ENCODE measurements at places on chromosomes 1 and 21.

- no peak for DNase-seq
Measured at GRCh38 chr1:39275836-39276507, 71.5 kb downstream of the MACF1 start.

- no peak for DNase-seq
Measured at GRCh38 chr1:26907071-26907917, 6.5 kb downstream of the NR0B2 start.

- no peak for DNase-seq
Measured at GRCh38 chr1:176989023-176989422, 175.5 kb downstream of the ASTN1 start.

- peak; percentile 40 for DNase-seq
Measured at GRCh38 chr1:13813398-13814012, 113.5 kb downstream of the PRDM2 start.

DNA sequence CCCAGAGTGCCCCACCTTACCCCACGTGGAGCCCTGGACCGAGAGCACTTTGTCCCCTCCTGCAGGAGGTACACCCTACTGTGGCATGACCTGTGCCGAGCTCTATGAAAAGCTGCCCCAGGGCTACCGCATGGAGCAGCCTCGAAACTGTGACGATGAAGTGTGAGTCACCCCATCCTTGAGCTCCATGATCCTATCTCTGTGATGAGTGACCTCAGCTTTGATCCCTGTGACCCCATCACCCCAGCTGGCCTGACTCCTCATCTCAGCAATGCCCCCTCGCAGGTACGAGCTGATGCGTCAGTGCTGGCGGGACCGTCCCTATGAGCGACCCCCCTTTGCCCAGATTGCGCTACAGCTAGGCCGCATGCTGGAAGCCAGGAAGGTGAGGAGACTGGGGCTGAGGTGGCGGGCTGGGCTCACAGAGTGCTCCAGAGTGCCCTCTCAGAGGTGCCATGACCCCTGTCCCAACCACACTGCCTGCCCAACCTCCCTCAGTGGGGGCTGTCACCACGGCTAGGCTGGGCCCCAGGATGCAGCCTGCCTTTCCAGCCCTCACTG is 16.2 kb upstream of the MPL start:
- no peak for DNase-seq

DNA sequence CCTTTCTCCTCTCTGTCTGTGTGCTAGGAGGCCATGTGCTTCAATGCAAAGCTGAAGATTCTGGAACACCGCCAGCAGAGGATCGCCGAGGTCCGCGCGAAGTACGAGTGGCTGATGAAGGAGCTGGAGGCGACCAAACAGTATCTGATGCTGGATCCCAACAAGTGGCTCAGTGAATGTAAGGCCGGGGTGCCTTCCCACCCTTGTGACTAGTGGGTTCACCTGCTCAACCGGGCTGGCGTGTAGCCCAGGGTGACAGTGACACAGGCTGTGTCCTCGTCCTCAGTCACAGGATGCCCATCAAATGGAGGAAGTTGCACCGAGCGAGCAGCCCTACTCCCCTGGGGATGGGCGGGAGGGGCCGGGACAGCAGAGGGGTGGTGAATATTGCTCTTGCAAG is 544.1 kb downstream of the KIF26B start:
- no peak for DNase-seq

GRCh38 chr1:12232221-12232620 is 2.4 kb downstream of the VPS13D start:
- no peak for DNase-seq

DNA sequence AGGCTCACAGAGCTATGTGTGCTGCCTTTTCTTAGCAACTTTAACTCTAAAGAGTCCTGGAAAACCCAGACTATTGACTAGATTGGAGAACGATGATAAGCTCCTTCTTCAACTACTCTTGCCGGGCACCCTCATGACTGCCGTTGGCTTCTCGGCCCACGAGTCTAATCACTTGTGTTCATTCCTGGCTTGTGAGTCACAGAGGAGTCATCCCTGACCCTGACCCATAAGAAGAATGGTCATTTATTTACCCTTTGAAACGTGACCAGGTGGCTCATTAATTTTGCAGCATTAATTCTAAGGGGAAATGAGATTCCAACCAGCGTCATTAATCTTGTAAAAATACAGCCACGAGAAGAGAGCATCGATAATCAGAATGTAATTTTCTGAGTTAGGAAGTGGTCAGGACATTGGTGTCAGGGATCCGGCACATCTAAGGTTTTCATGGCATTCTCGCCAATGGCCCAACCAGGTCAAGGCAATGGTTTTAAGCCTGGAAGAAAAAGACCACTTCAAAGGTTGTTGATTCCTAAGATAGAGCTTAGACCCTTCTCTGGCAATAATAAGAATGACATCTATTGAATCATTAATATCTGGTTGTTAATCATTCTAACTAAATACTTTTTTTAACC is 183.6 kb upstream of the RUNX1 start:
- no peak for DNase-seq

DNA sequence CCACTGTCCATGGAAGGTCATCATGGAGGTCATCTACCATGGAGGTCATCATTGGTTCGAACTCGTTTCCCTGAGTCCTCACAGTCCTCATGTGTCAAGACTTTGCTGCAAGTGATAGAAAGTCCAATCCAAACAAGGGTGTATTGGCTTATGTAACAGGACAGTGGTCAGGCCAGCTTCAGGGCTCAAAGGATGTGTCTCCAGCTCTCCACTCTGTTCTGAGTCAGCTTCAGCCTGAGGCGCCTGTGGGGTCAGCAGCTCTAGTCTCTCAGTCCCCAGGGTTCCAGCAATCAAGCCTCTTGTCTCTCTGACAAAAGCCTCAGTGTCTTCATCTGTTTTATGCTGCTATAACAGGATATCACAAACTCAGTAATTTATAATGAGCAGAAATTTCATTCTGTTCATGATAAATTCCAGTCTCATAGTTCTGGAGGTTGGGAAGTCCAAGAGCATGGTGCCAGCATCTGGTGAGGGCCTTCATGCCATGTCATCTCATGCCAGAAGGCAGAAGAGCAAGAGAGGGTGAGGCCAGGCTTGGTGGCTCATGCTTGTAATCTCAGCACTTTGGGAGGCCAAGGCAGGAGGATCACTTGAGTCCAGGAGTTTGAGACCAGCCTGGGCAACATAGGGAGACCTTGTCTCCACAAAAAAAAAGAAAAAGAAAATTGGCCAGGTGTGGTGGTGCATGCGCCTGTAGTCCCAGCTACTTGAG is 19.5 kb downstream of the A3GALT2 start:
- DNase-seq: no peak

- no peak for DNase-seq
Measured at GRCh38 chr1:194734970-194735369, 1548.6 kb upstream of the B3GALT2 start.

GRCh38 chr21:24759348-24760075 is 847.8 kb downstream of the MRPL39 start:
- DNase-seq: no peak

DNA sequence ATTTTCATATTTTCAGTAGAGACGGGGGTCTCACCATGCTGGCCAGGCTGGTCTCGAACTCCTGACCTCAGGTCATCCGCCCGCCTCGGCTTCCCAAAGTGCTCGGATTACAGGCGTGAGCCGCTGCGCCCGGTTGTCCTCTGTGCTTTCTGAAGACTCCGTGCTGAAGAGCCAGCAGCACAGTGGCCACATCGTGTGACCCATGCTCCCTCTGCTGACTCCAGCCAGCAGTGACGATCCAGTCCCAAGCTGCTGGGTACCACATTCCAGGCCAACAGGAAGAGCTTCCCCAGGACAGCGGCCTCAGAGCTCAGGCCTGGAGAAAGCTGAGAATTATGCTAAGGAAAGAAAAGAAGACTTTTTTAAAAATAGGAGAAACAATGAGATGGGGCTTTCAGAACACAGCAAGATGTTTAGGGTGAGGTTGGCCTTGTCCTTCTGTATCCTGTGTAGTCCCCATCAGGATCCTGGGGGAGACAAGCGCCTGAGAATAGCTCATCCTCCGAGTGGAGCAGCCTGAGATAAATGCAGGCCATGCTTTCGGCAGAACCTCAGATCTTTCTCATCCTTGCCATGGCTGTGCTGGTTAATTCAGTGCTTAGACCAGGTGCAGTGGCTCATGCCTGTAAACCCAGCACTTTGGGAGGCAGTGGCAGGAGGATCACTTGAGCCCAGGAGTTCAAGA is 207.1 kb downstream of the SLC35F3 start:
- DNase-seq: no peak

DNA sequence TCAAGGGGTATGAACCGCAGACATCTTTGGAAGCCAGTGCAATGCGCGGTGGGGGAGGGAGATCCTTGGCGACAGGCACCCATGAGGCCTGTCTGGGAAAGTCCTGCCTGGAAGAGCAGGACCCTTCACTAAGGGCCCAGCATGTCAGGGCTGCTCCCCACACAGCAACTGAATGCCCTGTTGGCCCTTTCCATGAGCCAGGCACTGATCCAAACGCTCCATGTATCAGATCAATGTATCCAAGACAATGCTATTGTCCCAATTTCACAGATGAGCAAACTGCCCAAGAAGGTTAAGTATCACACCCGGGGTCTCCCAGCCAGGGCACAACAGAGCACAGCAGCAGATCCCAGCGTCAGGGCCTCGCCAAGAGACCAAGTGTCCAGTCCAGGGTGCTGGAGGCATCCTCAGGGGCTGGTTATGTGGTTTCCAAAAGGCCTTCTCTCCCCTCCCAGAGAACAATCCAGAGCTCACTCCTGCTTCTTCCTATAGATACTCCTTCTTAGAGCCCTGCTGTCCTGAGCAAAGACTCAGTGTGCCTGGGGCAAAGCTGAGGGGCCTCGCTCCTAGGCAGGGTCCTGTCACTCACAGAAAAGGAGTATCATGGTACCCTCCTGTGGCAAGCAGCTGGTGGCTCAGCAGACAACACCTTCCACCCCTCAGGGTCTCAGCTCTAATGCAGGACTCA is 328.0 kb downstream of the NPHP4 start:
- DNase-seq: no peak

DNA sequence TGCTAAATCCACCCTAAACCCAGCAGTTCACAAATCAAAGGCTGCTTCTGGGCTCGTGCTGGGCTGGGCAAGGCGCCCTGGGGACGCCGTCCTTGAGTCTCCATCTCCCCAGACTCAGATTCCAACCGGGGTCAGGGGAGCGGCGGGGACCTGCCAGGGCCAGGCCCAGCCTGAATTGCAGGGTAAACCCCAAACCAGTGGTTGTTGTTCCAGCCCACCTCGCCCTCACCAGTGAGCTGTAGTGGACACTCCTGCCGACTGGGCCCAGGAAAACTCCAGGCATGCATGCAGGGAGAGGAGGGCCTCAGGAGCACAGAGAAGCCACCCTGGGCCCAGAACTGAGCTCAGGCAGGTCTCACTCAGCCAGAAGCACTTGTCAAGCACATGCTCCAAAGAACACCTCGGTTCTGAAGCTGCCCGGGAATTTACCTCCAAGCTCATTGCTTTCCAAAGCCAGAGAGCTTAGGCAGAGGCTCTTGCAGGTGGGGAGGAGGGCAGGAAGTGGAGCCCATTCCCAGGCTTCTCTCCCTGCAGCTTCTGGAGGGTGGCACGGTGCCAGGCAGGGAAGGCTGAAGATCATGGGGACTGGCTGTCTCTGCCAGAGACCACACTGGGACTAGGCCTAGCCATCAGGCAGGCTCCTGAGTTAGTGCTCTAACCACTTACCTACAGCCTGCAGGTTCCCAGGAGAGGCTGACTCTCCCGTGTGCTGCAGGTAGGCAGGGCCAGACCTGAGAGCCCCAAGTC is 437.0 kb downstream of the MATN1 start:
- DNase-seq: no peak

GRCh38 chr21:38486706-38487105 is 11.6 kb downstream of the ERG start:
- DNase-seq: no peak

- DNase-seq: no peak
Measured at GRCh38 chr1:59731591-59731990, 83.2 kb upstream of the HOOK1 start.

GRCh38 chr1:17795836-17796645 is 40.9 kb downstream of the ACTL8 start:
- DNase-seq: no peak

DNA sequence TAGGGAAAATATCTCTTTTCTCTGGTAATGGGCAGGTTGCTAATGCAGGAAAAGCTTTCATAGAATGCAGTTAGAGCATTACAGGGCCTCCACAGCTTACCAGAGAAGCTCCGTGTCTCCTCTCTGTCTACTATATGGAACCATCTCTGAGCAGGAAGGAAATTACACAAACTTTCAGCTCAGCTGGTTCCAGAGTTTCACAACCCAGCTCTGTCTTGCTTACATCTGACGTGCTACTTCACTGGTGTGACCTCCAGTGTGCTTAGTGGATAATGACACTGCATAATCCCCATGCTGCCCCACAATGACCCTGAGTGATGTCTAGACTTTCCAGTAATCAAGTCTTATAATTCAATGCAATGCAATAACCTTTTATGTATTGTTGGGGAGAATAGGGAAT is 4.3 kb upstream of the FGGY start:
- DNase-seq: peak; percentile 6

DNA sequence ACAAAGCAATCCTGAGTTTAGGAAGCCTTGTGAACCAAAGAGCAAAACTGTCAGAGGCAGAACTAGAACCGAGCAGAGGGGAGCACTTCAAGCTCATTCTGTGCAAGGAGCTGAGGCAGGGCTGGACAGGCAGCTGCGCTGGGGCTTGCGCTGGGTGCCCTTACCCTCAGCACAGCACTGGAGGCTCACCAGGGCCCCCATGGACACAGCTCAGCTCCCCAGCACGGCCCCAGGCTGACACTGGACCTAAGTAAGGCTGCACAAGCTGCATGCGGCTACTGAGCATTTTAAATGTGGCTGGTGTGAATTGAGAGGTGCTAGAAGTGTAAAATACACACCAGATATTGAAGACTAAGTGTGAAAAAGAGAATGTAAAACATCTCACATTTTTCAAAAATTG is 22.1 kb downstream of the TMEM63A start:
- no peak for DNase-seq

DNA sequence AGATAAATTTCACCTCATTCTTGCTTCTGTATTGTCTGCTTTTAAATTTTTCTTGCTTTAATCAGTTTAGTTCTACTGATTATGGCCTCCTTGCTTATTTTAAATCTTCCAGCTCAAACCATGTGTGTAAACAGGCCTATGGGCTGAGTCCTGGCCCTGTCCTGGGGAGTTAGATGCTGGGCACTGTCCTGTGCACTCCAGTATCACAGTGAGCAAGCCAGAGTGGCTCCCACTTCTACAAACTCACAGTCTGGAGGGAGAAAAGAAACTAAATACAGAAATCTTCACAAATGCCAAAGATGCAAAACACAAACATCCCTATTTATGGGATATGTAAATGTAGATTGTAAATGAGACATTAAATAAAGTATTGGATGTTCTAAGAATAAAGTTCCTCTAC is 101.1 kb upstream of the POGK start:
- DNase-seq: no peak
